ENCODE measurements at places on chromosomes 2 and 18.

- no peak for DNase-seq
Measured at GRCh38 chr2:74103763-74104162, 43.9 kb downstream of the BOLA3 start.

DNA sequence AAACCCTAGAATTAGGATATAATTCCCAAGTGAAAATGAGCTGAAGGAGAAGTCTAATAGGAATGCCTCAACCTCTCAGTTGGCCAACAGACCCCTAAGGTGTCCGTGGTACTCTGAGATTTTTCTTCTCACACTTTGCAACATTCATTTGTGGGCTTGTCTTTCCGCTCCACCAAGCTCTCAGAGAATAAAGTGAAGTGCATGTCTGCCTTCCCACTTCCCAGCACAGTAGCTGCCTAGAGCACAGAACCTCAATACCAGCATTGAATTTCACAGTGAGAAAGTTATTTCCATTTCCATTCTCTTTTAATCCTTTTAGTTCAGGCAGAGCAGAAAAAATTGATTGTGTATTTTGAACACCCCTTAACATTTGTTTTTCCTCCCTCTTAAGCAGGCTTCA is 451.8 kb downstream of the TGIF1 start:
- DNase-seq = no peak

DNA sequence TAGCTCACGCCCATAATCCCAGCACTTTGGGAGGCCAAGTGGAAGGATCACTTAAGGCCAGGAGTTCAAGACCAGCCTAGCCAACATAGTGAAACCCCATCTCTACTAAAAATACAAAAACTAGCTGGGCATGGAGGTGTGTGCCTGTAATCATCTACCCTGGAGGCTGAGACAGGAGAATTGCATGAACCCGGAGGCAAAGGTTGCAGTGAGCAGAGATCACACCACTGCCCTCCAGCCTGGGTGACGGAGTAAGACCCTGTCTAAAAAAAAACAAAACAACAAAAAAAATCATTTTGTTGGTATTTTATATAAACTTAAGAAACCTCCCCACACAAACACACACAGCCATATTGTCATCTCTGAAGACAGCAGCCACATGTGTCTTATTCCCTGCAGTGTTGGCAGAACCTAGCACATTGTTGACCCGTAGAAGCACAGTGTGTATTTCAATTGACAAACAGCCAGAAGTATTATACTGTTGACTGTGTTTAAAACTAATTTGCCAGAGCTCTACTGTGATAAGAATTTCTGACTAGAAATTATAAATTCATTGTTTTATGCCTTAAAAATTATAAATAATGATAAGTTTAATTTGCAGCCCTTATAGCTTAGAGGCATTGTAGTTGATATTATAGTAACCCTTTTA is 68.1 kb downstream of the DNAJC10 start:
- DNase-seq = no peak

GRCh38 chr2:63764630-63765029 is 77.1 kb upstream of the UGP2 start:
- no peak for DNase-seq

DNA sequence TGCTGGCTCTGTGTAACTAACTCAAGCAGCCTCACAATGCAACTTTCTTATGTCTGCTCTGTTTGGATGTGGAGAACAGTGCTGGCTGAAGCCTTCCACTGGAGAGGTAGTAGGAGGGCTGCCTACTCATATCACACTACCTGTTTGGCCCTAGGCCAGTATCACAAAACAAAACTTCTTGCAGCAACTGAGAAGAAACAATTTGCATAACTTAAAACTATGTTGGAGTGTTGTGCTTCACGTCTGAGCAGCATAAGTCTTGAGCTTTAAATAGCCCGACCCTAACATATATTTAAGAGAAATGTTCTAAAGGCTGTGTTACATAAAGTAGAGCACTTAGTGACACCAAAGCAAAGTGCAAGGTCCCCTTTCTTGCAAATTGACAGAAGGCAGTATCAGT is 204.9 kb upstream of the ACVR2A start:
- DNase-seq = no peak

DNA sequence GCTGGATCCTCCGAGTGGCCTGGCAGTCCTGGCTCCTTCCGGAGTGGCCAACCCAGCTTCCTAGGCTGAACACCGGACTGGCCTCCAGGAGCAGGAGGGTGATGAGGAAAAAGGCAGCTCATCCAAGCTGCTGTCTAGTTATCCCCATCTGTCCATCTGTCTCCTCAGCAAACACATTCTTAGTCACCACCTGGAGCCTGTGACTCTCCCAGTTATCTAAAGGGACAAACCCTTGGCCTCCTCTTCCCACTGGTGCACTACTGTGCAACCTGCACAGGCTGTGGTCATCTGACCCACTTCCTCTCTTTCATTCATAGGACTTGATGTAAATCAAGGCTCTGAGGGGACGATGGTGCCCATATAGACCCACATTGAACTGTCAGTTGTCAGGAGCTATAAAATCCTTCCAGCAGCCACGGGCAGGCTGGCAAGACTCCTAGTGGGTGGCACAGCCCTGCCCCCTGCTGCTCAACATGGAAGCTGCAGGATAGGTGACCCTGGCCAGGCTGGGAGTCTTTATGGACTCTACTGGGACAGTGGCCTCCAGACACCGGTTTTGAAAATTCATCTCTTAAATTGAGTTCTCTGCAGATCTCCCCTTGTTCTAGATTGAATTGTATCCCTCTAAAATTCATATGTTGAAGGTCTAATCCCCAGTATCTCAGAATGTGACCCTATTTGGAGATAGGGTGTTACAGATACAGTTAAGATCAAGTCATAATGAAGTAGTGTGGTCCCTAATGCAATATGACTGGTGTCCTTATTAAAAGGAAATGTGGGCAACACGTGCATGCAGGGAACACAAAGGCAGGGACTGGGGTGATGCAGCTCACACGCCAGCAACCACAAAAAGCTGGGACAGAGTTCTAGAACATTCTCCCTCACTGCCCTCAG is 29.3 kb upstream of the DUSP2 start:
- DNase-seq = peak; percentile 68

DNA sequence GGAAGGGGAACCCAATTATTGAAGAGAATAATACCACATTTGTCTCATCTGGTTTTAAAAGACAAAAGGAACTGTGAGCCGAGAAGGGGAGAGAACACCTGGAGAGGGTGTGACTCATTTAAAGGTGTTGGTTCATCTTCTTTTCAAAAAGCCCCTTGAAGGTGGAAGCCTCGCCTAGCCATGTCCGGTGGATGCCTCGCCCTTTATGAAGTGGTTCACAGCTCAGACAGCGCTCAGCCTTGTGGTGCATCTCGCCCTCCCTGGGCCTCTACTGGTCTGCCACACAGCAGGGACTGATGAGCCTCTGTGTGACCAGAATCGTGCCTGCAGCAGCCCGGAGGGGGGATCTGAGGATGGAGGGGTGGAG is 290.0 kb upstream of the CXCR4 start:
- no peak for DNase-seq

GRCh38 chr2:57849843-57850242 is 196.8 kb upstream of the VRK2 start:
- DNase-seq = no peak

DNA sequence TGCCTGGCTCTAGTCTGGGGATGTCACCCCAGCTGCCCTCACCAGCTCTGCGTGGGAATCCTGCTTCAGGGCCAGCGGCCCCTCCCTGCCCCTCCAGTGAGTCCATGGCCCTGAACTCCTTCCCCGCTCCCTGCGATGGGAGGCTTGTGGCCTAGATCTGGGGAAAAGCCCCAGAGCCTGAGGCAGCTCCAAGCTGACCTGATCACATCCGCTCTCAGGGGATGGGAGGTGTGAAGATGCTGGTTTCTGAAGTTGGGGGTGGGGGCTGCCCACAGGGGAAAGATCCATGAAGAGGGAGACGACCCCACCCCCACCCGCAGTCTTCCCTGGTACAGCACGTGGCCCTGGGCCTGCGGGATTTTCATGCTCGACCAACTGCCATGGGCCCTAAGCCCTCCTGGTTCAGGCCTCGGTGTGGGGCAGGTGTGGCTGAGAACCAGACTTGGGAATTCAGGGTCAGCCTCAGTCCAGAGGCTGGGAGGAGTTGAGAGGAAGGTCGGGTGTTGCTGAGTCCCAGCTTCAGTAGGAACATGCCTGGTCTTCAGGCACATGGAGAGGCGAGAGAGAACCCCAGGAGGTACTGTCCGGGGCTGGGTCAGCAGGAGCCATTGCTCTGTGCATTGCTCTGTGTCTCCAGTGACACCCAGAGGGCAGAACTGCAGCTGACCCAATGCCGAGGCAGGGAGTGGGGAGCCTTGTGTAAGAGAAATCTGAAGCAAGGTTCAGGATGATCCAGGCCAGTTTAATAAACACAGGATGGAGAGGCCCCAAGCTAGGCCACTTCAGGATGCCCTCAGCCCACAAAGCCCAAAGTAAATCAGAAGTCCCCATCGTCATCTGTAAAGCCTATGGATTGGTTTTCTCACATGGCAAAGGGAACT is 115.1 kb downstream of the CAPN13 start:
- no peak for DNase-seq

GRCh38 chr2:238513346-238513745 is 86.6 kb downstream of the ASB1 start:
- peak; percentile 12 for DNase-seq

DNA sequence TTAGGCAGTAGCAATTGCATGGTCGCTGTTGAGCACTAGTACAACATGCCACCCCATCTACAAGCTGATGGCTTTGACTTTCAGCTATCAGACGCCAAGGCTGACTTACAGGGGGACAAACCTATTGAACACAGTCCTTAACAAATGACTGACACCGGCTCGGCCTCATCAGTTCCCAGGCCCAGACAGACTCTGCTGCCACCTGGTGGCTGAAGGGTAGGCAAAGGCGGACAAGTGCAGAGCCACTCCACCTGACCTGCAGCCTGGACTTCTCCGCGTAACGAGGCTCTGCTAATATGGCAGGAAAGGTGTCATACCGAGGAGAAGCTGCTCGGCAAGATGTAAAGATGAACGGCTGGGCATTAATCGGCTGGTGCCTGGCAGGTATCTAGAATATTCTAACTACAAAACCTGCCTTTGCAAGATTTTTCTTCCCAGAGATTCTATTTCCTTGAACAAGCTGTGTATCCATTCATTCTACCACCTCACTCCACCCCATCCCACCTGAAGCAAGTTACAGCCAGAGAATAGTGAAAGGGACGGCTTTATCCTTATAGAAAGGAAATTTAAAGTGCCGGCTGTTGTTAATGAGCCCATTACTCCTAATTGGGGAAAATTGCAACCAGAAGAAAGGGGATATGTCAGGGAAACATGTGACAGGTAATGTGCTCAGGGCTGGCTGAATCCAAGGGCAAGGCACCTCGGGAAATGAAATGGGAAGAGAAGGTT is 67.4 kb downstream of the STEAP3 start:
- DNase-seq = peak; percentile 41

- no peak for DNase-seq
Measured at GRCh38 chr2:129354631-129355030, 624.8 kb upstream of the RAB6C start.

DNA sequence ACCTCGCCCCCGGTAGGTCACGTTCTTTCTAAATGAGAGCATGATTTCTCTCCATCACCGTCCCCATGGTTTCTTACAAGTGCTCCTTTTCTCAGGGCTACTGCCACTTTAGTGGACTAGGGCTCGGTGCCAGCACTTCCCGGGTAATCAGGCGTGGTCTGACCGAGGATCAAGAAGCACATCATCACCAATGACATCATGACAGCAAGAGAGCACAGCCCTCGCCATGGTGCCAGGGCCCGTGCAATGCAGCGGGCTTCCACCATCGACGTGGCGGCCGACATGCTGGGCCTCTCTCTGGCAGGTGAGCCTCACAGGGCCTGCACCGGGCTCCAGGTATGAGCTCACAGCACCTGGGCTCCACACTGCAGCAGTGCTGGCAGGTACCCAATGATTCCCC is 75.2 kb downstream of the INPP4A start:
- no peak for DNase-seq

GRCh38 chr2:170454471-170455372 is 260.4 kb upstream of the SP5 start:
- no peak for DNase-seq

DNA sequence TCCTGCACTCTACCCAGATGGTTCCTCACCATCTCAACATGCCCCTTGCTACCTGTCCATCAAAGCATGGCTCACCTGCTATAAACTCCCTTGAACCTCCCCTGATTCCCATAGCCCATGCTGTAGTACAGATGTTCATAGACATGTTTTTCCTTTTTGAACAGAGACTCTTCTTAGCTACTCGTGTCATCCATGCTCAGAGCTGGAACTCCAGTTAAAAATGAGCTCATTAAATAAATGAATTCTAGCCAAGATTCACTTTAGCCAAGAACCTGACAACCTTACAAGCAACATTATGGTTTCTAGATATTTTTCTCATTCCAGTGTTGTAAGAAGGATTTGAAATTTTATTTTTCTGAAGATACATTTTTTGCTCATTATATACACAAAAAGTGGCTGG is 65.0 kb downstream of the SCG2 start:
- no peak for DNase-seq

DNA sequence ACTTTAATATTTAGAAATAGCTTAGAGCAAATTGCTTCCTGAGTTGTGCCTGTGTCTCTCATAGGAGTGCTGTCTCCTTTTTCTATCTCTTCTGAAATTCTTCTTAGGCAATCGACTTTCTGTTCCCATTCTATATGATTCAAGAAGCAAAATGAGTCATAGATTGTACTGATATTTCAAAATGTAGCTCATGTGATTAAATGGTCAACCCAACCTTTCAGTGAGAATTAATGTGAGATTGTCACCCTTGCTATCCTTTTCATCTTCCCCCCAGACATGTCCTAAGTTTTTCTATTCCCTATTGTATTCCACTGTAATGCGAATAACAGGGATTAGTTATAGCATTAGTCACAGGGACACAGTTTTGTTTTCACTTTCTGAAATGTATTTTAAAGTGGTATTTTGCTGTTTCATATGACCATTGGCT is 413.6 kb downstream of the THSD7B start:
- no peak for DNase-seq

GRCh38 chr2:8312221-8312620 is 369.6 kb upstream of the ID2 start:
- no peak for DNase-seq

DNA sequence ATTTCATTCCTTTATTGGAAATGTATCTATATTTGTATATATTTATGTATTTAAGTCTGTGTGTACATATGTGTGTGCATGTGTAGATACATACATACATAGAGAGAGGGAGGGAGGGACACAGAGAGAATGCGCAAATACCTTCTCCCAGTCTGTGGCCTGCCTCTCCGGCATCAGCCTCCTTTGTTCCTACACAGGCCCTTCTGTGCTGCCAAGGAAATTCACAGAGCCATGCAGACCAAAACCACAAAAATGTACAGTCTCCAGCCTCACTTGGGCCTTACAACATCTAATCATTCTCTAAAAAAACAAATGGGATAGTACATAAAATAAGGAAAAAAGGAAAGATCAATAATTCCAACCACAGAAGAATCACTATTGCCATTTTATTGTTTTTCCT is 8.8 kb upstream of the CRACDL start:
- no peak for DNase-seq

Measured in stimulated activated CD8-positive, alpha-beta memory T cell treated with anti-CD3 and anti-CD28 coated beads, Interleukin-15, amount 100 ng/mL, for 48 hours (primary cell).